Activated CD8-positive, alpha-beta memory T cell treated with anti-CD3 and anti-CD28 coated beads for 48 hours (primary cell): ENCODE measurements at places on chromosomes 5 and 9.

- no peak for DNase-seq
These were observed 266.6 kb downstream of the PIK3R1 start for GRCh38 chr5:68482199-68482598.

- no peak for DNase-seq
These were observed 715 bp downstream of the FGF10 start for GRCh38 chr5:44388321-44389089.

- no peak for DNase-seq
These were observed 26.2 kb downstream of the WWC1 start for GRCh38 chr5:168317521-168318147.

DNA sequence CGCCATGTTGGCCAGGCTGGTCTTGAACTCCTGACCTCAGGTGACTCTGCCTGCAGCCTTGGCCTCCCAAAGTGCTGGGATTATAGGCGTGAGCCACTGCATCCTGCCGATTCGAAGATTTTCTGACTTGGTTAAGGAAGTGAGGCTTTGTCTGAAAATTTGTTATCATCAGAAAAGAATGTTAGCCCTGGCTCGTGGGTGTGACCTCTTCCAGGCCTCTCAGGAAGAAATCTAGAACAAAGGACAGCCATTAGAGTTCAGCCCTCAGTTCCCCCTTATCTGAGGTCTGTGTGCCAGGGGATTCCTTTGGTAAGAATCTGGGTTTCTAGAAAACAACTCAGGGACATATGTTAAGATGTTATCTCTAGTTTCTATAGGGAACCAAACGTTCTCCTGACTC is 6.2 kb downstream of the OR2S2 start:
- no peak for DNase-seq

DNA sequence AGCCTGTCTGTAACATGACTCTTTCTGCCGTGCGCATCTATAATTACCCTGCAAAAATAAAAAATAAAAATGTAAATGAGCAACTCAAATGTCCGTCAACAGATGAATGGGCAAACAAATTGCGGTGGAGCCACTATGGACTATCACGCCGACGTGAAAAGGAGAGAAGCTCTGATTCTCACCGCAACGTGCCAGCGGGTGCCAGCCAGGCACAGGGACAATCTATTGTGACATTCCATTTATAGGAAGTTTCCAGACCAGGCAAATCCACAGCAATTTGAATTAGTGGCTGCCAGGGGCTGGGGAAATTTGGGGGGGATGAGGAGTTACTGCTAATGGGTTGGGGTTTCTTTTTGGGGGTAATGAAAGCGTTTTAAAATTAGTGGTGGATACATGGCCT is 96.8 kb downstream of the VAV2 start:
- no peak for DNase-seq

DNA sequence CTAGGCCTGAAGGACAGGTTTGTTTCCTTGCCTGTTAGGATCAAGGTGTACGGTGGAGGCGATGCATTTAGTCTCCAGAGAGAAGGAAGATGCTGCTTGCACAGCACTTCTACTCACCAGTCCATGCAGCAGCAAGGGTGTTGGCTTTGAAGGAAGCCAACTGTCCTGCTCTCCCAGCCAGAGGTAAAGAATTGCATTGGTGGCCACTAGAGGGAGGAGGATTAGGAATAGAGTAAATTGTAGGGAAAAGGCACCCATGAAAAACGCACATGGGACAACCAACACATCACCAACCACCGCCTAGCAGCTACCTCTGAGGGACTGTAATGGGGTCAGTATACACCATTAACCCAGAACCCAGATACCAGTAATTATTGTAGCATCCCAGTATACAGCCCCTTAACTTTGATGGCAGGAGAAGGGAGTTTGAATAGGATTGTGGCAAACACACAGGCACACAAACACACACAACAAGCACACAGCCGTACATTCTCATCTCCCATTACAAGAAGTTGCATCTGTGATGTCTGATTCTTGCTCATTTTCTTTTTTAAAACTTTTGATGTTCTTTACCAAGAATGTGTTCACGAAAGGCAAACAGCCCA is 267.7 kb downstream of the ADAMTS6 start:
- no peak for DNase-seq

DNA sequence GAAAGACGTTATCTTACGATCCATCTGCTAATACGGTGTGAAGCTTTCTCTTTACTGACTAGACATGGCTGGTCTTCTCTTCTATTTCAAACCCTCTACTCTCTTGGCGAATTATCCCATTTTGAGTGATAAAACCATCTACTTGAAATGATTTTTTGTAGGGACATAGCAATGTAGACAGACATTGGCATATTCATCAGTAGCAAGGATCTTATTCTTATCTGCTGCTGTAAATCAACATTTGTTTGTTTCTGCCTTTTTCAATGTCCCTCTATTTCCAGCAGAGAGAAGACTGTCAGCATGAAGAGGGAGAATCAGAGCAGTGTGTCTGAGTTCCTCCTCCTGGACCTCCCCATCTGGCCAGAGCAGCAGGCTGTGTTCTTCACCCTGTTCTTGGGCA is at the start of gene OR1J4:
TSS of gene OR1J4 (plus strand) at position 301 of the 400 bp plus-strand sequence. CDS start at position 301, 0 bp downstream.
- no peak for DNase-seq

GRCh38 chr5:173055042-173055721 is 970 bp upstream of the CREBRF start:
- no peak for DNase-seq

DNA sequence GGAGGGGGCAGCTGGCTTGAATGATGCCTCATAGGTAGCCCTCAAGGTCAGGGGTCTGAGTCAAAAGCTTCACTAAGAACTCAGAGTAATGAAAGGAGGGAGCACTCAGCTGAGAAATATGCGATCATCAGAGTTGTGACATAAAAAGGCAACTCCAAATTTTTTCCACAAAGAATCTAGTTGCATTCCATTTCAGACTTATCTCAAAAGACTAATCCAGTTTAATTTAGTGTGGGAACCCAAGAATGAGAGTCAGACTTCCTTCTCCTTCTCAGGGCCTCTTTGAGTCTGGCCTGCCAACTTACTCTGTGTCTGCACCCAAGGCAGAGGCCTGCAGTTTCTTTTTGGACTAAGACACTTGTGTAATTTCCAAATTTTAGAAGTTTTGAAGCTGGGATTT is 34.7 kb downstream of the GABRP start:
- no peak for DNase-seq

DNA sequence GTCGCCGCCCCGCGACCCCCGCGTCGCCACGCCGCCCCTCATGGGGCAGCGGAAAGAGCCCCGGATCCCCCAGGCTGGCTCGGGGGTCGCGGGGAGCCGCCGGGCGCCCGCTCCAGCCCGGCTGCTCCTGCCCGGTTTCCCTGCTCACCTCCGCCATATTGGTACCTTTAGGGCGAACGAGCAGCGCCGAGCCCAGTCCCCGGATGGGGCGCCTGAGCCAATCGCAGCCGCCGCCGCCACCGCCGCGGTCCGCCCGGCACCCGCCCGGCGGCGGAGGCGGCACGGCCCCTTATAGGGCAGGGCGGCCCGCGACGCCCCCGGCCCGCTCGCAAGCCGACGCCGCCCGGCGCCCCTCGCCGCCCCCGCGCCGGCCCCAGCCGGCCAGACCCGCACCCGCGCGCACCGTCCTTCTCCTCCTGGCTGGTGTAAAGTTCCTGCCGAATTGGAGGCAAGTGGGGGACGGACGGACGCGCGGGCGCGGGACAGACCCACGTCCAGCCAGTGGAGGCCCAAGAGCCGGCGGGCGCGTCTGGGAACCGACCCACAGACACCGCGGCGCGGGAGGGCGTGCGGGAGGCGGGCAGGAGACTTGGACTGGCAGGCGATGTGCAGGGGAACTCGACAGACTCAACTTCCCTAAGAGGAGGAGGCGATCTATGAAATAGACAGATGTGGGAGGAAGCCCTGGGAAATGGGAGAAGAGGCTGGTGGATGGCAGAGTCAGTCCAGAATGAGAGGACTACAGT is at the start of gene MIER3:
TSS of gene MIER3 (minus strand) at position 178 of the 746 bp plus-strand sequence. CDS start at position 157, 21 bp downstream.
- peak; percentile 55 for DNase-seq

GRCh38 chr5:136174021-136174659 is 18.8 kb downstream of the SMIM32 start:
- DNase-seq: no peak

- DNase-seq: no peak
These were observed 92.9 kb upstream of the IER5L start for GRCh38 chr9:129270903-129271431.

- no peak for DNase-seq
These were observed 351.4 kb downstream of the SEMA5A start for GRCh38 chr5:9194509-9194908.

DNA sequence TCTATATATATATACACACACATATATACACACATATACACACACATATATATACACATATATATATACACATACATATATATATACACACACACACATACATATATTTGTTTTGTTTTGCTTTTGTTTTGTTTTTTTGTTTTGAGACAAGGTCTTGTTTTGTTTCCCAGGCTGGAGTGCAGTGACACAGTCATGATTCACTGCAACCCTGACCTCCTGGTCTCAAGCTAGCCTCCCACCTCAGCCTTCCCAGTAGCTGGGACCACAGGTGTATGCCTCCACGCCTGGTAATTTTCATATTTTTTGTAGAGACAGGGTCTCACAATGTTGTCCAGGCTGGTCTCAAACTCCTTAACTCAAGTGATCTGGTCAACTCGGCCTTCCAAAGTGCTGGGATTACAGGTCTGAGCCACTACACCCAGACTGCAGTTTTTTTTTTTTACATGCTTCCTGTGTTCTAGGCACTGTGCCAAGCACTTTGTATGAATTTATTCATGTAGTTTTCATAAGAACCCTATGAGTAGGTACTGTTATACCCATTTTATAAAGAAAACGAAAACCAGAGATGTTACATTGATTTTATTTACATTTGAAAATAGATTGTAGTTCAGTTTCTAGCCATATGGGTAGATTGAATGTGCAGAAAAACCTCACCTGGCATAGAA is 120.7 kb downstream of the PBX3 start:
- DNase-seq: no peak

- no peak for DNase-seq
These were observed 384.8 kb upstream of the MEF2C start for GRCh38 chr5:89267788-89268187.

- no peak for DNase-seq
These were observed 76.3 kb downstream of the PTCH1 start for GRCh38 chr9:95440447-95440846.

DNA sequence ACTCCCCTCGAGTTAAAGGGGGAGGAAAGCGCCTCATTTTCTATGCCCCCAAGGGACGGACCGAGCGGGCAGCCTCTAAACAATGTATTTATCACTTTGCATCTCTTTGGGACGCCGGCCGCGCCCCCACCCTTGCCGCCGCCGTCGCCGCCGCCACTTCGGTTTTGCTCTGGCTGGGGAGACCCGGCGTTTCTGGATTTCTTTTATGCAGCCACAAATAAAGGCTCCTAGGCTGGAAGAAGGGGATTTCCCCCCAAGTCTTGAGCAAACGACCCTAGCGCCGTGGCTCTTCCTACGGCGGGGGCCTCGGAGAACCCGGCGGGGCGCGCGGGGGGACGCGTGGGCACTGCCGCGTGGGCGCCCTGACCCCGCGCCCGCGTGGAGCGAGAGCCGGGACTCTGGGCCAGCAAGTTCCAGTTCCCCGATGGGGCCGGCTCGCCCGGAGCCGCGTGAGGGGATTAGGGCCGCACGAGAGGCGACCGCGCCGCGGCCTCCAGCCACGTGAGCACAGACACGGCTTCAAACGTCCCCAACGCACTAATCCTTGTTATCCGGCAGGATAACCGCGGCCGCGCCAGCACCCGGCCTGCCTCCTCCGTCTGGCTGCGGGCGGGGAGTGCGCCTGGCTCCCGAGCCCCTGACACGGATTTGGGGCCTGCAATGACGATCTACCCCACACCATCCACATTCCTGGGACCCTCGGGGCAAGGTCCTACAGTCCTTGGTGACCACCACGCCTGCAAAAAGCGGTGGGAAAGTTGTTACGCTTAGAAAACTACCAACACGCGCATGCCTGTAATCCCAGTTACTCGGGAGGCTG is 7.9 kb upstream of the NEUROG1 start:
- no peak for DNase-seq

DNA sequence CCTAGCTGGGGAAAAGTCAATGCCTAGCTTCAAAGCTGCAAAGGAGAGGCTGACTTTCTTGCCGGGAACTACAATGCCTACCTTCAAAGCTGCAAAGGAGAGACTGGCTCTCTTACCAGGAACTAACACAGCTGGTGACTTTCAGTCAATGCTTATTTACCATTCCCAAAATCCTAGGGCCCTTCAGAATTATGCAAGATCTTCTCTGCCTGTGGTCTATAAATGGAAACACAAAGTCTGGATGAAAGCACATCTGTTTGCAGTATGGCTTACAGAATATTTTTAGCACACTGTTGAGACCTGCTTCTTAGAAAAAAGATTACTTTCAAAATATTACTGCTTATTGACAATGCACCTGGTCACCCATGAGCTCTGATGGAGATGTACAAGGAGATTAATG is 259.4 kb downstream of the PLK2 start:
- DNase-seq: no peak

DNA sequence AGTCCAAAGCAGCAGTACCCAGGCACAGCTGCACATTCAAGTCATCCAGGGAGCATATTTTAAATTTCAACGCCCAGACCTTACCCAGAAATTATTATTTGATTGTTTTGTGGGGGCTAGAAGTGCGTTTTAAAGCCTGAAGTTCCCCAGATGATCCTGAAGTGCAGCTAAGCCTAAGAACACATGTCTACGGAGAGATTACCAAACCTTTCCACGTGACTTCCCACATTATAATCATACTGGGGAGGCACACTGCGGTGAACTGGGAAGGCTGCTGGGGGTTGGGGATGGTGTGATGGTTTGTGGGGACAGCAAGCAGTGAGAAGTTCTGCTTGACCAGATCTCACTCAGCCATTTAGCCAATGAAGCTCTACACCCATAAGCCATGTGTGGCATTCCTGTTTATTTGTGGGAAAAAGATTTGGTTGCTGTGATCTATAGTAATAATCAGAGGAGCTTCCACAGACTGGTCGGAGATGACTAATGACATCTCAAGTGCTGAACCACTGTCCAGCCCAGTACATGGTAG is 93.4 kb upstream of the CDH6 start:
- DNase-seq: no peak

- no peak for DNase-seq
These were observed 67.0 kb downstream of the LRSAM1 start for GRCh38 chr9:127518091-127518856.

GRCh38 chr5:86786955-86787354 is 169.2 kb downstream of the COX7C start:
- DNase-seq: no peak

DNA sequence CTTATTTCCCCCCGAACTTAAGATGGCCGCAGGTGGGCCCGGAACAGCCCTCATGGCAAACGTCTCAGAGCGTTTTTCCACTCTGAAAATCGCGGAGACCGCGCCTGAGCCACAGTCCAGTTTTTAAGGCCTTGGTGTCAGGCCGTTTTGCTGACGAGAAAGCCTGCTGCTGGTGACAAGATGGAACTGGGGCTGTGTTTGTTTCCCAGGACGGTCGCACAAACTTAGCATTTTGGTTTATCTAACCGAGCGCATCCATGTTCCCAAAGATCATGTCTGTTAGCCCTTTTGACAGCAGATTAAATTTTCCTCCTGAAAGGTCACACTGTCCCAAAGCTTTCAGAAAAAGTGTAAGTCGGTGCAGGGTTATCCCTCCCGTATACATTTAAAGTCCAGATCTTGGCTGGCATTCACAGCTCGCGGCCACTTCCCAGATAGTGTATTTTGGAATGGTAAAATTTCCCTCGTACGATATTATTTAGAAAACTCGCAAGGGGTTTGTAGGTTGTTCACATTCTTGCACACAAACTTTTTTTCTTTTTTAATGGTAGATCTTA is 812 bp downstream of the SREK1 start:
- DNase-seq: no peak

GRCh38 chr9:116394894-116395698 is 241.5 kb downstream of the PAPPA start:
- no peak for DNase-seq

GRCh38 chr5:44189255-44189654 is 200.0 kb downstream of the FGF10 start:
- no peak for DNase-seq
